ENCODE measurements at places on chromosomes 7 and 10. TPM values are rescaled to one million over a fixed set of nuclear protein-coding genes. Genes with fewer than 3 reads are reported as not detected.

The TRIM73 gene
- 0.04 TPM for total RNA-seq

The ANKRD30A gene
- not detected for total RNA-seq

The ITPRIP gene
- 7.5 TPM for total RNA-seq

The GPR37 gene
- total RNA-seq, result 1.6 TPM

DNA sequence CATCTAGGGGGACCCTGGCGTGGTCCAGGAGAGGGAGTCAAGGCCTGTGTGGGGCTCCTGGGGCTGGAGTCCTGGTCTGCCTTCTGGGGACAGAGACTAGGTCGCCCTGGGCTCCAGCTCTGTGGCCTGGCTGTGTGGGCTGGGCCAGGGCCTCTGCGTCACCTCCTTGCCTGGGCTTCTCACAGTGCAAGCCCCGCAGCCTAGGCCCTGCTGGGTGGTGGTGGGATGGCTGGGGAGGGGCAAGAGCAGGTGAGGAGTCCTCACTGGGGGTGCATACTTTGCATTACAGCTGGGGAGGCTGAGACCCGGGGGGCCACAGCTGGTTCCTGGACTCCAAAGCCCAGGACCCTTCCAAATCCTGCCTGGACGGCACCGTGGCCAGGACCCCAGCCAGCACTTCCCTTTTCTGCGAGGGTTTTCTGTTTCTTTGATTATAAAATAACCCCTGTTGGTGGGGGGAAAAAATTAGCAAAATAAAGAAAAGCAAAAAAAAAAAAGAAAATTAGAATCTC, 23.5 kb downstream of the PWWP2B start:
- peak overlapping the region; percentile 85 for H3K27ac ChIP-seq
- no peak overlapping the region for H3K4me3 ChIP-seq
- H3K36me3 ChIP-seq, result no peaks in the 10 kb centered on the region
- peaks cover 55% of the 10 kb centered on the region for H3K4me1 ChIP-seq

DNA sequence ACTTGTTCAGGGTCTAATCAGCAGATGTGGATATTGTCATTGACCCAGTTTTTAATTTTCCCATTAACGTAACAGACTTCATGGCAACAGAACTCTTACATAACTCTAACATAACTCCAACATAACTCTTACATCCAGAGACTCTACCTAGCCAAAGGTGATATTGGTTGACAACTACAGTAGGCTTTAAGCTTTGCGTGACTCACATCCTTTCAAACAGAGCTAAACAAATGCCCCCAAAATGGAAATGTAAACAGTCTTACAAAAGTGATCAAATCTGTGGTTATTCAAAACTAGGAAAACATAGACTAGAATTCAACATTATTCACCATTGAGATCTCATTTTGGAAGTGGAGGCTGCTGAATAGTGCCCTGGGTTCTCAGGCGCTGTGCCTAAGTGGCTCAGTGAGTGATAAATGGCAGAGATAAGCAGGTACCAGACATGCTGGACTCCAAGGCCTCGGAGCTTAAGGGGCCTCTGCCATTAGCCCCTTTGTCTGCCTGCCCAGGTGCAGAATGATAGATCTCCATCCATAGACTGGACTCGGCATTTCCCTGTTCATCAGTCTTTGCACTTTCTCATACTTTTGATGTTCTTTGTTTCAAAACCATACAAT, 34.3 kb upstream of the BTBD16 start:
- no peak overlapping the region for H3K27ac ChIP-seq
- H3K4me1 ChIP-seq, result peaks cover 28% of the 10 kb centered on the region
- H3K36me3 ChIP-seq, result peaks cover 59% of the 10 kb centered on the region
- DNase-seq, result no peak

GRCh38 chr7:78039790-78040776, 241.5 kb downstream of the PHTF2 start:
- no peak for DNase-seq
- no peak overlapping the region for H3K27ac ChIP-seq
- no peaks in the 10 kb centered on the region for H3K36me3 ChIP-seq
- H3K4me3 ChIP-seq, result no peak overlapping the region

DNA sequence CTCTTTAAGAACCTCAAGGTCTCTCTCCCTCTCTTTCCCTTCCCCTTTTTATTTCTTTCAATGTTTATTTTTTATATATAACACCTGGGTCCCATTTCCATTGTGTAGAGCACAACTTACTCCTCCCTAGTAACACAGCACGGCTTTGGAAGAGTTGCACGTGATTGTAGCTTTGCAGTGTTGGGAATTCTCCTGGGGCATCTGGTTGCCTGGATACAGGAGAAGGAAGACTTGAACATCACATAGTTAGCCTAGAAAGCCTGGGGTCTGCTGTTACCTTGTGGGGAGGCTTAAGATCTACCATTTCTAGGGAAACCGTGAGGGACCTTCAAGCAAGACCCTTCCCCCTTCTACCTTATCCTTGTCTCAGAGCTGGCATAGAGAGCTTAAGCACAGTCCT, 41.1 kb upstream of the NFKB2 start:
- no peaks in the 10 kb centered on the region for H3K36me3 ChIP-seq
- no peaks in the 10 kb centered on the region for H3K4me1 ChIP-seq
- no peak for DNase-seq

- no peak for DNase-seq
- H3K27ac ChIP-seq, result no peak overlapping the region
- no peak overlapping the region for H3K4me3 ChIP-seq
- no peaks in the 10 kb centered on the region for H3K36me3 ChIP-seq
These were observed 388.4 kb upstream of the FZD8 start for GRCh38 chr10:36030516-36030915.

- peaks cover 57% of the 10 kb centered on the region for H3K4me1 ChIP-seq
- H3K27me3 ChIP-seq, result no peaks in the 10 kb centered on the region
- no peak overlapping the region for H3K4me3 ChIP-seq
- peak overlapping the region; percentile 100 for H3K27ac ChIP-seq
- no peak for DNase-seq
- no peaks in the 10 kb centered on the region for H3K36me3 ChIP-seq
These were observed 10.9 kb downstream of the C10orf71 start for GRCh38 chr10:49309691-49310411.

DNA sequence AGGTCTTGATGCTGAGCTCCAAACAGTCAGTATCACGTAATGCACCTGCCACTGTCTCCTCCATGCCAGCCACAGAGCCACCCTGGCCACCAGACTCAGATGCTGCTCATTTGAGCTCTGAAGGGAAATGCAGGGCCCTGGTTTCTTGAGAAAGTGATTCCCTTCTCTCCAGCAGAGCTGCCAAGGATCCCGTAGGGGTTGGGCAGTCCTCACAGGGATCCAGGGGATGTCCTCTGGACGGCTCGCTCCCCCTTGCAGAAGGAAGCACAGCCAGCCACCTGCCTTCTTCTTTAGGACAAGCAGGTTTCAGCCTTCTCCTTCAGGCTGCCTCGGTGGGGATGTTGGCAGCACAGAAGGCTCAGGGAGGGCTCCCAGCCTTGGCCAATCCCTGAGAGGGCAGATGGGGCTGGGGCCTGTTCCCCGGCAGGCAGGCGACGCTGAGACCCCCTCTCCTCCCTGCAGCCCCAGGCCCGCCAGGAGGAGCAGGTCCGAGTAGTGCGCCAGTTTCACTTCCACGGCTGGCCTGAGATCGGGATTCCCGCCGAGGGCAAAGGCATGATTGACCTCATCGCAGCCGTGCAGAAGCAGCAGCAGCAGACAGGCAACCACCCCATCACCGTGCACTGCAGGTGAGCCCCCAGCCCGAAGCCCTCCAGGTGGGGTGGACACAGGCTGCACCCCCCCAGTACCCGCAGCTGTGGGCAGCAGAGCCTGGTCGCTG, 48.9 kb downstream of the MKI67 start:
- no peak for DNase-seq
- H3K4me1 ChIP-seq, result no peaks in the 10 kb centered on the region
- H3K4me3 ChIP-seq, result no peak overlapping the region
- H3K27me3 ChIP-seq, result no peaks in the 10 kb centered on the region
- H3K27ac ChIP-seq, result no peak overlapping the region

Measured in gastrocnemius medialis (tissue), 4 donors.